ENCODE measurements at places on chromosomes 16 and 17.

DNA sequence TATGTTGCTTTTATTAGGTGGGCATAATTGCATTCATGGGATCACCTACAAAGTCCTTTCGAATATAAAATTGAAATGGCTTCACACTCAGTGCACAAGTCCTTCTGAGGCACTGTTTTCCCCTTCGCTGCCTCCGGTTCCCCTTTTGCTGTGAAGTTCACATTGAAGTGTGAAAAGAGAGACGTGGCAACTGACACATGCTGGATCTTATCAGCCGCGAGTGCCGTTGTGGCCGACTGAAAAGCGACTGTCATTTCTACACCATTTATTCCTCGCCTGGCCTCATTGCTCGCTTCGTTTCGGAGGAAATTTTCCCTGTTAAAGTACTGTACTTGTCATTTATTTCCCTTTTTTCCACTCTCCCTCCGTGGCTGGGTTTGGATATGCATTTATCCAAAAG, 423.5 kb downstream of the MAF start:
- DNase-seq = no peak

- DNase-seq = no peak
Observed at GRCh38 chr16:18050777-18051176, 285.8 kb downstream of the NPIPA8 start.

GRCh38 chr17:82358465-82359350, at the start of gene TEX19:
TEX19 (plus strand) TSS chr17:82359247; CDS start chr17:82362151, 2,904 bp downstream.
- DNase-seq = no peak

GRCh38 chr16:30565526-30565925, 6.0 kb downstream of the ZNF688 start:
- DNase-seq = no peak

DNA sequence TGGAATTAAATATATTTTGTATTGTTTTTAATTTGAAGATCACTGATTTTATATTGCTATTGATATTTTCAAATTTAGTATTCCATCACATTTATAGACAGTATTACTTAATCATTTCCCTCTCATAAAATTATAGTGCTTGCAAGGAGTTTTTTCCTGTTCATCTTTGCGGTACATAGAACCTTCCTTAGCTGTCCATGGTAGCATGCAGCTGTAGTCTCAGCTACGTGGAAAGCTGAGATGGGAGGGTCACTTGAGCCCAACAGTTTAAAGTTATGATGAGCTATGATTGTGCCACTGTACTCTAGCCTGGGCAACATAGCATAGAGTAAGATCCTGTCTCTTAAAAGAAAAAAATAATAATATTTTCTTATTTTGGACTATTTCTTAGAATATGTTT, 215.8 kb upstream of the CHMP6 start:
- DNase-seq = no peak

GRCh38 chr17:42087736-42088705, 10.3 kb downstream of the ZNF385C start:
- DNase-seq = no peak

DNA sequence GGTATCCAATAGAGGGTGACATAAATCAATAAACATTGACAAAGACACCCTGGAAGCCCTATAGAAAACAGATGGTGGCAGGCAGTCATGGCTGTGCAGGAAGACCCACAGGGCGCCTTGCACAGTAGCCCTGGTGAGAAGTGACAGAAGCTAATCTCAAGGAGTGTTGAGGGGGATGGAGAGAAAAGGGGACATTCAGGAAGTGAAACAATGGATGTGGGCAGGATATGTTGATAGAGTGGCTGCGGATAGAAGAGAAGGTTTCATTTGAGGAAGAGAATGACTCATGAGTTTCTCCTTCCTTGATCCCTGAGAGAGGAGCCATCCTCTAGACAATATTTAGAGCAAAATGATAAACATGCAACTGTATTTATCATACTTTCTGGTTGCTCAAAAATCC, 468.8 kb upstream of the HSBP1 start:
- DNase-seq = no peak

GRCh38 chr16:73047536-73048291, at the start of gene ZFHX3:
ZFHX3 (minus strand) TSS chr16:73048128; CDS start chr16:72960145, 87,983 bp downstream.
- no peak for DNase-seq

DNA sequence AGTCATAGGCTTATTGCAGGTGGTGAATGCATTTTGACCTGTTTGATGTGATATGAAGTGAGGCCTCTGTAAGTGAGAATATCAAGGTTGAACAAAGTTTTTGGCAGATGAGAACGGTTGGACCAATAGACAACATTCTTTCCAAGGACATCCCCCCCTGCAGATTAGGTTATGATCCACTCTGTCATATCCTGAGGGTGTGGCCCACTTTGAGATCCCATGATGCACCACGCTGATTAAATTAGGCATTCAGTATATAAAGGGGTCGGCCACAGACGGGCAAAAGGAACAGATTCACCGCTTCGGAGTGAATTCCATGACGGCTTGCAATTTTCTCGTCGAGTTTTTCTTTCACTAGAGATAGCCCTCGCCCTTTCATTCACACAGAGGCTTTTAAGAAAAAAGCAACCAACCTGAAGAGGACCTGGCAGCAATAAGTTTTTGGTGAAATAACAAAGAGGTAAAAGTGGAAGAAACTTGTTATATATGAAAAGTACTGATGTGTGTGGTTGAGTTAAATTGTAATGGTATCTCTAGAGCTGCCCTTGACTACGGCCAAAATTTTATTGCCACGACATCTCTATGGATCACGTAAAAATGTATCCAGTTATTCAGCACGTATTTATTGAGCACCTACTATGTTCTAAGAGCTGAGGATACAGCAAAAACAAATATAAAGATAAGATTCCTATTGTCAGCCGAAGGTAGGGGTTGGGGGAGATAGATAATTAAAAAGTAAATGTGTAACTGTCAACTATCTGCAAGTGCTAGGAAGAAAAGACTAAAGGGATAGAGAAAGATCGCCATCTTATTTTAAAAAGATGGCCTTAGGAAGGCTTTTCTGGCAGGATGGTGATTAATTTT, 1.7 kb upstream of the RBBP6 start:
- no peak for DNase-seq

GRCh38 chr16:4733747-4734062, 366 bp downstream of the ANKS3 start:
- DNase-seq = no peak

DNA sequence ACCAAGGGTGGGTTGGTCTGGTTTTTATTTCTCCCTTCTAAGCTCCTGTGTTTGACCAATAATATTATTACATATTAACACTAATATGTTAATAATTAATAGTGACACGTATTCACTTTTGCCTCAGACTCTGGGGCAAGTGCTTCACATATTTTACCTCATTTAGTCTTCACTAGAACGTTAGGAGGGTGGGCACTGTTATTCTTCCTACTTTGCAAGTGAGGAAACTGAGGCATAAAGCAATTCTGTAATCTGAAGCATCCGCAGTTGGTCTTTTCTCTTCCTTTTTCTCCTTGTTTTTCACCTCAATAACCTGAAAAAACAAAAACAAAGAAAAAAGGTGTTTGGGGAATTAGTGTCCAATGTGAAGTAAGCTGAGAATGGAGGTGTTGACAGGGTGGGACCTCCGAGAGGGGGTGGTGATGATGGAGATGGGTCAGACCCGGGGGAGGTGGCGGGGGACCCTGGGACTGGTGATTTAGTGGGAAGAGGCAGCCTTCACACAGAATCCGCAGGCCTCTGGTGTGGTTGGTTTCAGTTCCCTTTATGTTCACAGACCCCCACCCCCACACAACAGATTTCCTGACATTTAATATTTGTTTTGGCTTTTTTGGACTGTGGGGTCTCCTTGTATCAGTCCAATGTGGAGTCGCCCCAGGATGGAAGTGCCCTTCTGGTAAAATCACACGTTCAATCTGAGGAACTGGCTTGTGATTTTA, 3.7 kb downstream of the CDH1 start:
- no peak for DNase-seq

DNA sequence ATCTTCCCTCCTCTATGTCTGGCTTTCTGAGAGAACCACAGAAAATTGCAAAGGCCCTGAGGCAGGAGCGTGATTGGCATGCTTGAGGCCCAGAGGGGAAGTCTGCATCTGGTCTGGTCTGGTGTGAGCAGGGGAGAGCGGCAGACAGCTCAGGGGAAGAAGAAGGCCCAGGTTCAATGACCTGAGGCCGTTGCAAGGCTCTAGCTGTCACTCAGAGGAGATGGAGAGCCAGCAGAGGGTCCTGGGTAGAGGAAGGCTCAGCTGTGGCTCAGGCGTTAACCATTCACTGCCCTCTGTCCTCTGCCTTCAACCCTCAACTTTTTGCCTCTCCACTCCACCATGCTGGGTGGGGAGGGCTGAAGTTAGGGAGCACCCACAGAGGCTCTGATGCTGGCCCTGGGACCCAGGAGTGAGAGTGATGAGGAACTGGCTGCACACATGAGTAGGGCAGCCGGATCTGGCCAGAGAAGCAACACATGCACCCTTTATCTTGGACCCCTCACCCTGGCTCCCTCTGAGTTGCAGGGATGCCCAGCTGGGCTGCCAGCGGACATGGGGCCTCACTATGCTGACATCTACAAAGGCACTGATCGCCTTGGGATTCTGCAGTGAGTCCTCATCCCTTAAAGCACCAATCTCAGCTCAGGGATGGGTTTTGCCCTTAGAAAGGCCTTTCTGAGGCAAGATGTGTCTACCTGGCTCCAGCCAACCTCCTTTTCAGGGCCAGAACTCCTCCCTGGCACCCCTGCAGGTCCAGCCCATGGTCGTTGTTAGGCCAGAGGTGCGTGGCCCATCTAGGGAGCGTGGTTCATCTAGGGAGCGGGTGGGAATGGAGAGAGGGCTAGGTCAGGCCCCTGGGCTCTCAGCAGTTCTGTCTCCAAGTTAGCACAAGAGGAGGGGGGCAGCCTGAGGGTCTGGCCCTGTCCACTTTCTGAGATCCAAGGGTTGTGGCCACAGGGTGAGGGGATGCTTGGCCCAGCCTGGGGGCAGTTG, 7.7 kb upstream of the KRTAP17-1 start:
- no peak for DNase-seq

DNA sequence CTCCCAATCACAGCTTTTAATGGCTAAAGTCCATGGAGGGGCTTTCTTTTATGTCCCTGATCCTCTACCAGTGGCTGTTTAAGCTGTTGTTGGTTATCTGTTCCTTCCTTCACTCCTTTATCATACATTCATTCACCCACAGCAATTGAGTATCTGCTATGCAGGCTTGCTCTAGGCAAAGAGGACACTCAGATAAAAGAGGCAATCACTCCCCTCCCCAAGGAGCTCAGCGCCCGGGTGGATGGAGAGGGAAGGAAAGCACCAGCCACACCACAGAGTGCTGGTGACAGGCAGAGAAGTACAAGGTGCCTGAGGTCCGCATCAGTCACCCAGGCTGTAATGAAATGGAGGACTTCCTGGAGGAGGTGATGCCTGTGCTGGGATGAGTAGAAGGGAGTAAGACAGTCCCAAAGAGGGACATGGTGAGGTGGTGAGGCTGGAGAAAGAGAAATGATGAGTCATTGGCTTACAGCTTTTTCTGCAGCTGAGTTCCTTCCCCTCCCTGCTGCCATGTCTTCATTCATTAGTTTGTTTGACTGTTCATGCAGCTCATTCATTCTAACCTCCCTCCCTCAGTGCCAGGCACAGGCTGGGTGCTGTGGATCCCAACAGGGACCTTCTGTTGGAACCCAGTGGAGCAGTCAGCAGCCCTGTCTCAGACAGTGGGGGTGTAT, 12.8 kb upstream of the NGFR start:
- no peak for DNase-seq

- no peak for DNase-seq
Observed at GRCh38 chr16:75565640-75566039, 539 bp upstream of the GABARAPL2 start.

- no peak for DNase-seq
Observed at GRCh38 chr16:5323284-5324141, 225.9 kb upstream of the EEF2KMT start.

DNA sequence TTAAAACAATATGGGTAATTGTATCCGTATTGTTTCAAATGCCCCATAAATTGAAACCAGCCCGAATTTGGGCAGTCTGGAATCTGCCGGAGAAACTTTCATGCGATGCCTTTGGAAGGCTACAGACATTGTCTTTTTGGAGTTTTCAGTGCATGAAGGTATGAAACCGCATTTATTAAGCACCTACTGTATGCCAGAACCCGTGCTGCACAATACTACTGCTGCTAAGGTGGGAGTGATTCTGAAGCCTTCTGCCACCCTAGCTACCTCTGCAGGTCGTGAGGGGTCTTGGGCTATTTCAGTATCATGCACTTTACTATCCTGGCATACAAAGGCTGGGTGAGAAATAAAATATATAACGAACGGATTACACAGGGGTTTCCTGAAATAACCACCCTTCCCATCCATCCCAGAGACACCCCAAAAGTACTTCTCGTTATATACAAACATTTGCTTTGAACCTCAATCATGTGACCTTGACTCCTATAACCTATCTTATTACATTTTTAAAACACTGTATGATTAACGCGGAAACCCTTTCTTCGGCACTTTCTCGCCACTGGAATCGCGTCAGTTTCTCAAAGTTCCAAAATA, 1.0 kb upstream of the MSI2 start:
- DNase-seq = no peak
